ENCODE measurements at places on chromosomes 5 and 9.

- DNase-seq, result no peak
Observed at GRCh38 chr9:97564291-97565175, 63.1 kb downstream of the TMOD1 start.

DNA sequence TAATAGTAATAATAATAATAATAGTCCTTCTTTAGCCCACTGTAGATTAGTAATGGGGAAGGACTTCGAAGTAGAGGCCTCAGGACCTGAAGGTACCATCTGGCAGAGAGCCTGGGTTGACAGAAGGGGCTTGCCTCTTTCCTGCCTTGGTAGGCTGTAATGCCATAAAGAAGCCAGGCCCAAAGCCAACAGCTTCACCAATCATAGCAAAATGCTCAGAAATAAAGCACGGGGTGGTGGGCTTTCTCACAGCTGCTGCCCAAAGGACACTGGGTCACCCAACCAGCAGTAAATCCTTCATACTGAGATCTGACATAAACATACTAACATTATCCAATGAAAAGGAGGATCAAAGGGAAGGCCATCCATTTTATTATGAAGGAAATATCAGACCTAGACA lies 70.7 kb downstream of the SUSD1 start:
- DNase-seq, result no peak

GRCh38 chr9:89606624-89607311 lies 2.0 kb downstream of the GADD45G start:
- peak; percentile 60 for DNase-seq

- no peak for DNase-seq
Observed at GRCh38 chr9:126395439-126396212, 69.0 kb downstream of the MVB12B start.

DNA sequence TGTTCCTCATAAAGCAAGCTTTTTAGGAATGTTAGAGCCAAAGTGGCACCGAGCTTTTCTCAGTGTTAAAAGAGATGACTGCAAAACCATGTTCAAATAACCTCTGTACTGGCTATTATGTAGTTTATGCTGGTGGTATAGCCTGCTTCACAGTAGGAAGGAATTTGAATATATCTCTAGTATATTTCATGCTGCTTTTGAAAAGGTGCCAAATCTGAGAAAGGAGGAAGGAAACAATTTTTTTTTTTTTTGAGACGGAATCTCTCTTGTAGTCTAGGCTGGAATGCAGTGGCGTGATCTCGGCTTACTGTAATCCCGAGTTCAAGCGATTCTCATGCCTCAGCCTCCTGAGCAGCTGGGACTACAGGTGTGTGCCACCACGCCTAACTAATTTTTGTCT lies 13.5 kb downstream of the CREBRF start:
- DNase-seq, result no peak

DNA sequence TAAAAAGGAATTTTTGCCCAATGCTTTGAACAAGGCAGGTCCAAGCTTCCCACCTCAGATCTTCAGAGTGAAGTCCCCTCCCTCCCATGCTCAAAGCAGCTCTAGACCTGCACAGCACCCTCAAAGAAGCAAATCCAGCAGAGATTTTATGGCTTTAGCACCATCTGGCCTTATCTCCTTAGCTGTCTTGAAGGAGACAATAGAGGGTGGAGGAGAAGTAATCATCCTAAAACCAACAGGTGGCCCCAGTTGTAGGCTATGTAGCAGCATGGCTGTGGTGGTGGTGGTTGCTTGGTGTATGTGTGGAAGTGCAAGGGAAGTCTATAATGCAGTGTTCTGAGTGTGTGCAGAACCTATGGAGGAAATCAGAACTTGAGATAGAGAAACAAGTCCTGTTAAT lies 140.1 kb downstream of the GRIA1 start:
- DNase-seq, result no peak

- no peak for DNase-seq
Observed at GRCh38 chr5:61362796-61363368, 30.8 kb downstream of the ZSWIM6 start.

- no peak for DNase-seq
Observed at GRCh38 chr5:91127456-91128081, 255.5 kb downstream of the ARRDC3 start.

- DNase-seq, result no peak
Observed at GRCh38 chr5:96896276-96896675, 20.0 kb downstream of the ERAP2 start.

GRCh38 chr5:98464737-98465330 lies 308.6 kb upstream of the RGMB start:
- no peak for DNase-seq

GRCh38 chr5:179326122-179326927 lies 18.9 kb downstream of the ADAMTS2 start:
- DNase-seq, result no peak

DNA sequence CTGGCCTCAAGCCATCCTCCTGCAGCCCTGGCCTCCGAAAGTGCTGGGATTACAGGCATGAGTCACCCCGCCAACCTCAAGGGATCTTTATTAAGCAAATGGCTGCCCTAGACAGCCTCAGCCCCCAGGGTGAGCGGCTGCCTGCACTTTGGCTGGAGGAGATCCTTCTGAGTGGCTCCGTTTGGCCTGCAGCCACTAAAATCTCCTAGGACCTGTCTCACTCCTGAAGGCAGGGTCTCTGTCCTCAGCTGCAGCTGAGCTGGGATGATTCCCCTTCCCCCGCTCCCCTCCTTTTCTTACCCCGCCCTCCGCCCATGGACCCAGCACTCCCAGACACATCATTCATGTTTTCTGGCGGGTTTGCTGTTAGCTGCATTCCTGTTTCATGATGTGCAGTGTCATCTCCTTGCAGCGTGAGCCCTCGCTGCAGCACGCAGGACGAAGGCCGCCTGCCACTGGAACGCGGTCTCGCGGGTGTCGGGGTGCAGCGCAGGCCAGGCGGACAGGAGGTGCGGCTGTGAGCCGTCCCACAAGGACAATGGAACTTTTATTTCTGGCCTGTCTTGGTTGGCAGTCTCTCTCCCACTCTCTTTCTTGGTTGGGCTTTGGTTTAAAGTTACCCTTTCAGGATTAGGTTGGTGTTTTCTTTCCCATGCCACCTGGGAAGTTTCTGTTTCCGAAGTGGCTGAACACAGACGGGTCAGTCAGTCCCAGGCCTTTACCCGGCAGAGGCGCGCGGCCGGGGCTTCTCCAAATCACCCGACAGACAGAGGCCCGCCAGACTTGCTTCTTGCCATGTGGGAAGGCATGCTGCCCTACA lies 137.1 kb downstream of the FOXD1 start:
- DNase-seq, result peak; percentile 64

GRCh38 chr5:151406322-151406947 lies 41.0 kb upstream of the SLC36A1 start:
- DNase-seq, result no peak

DNA sequence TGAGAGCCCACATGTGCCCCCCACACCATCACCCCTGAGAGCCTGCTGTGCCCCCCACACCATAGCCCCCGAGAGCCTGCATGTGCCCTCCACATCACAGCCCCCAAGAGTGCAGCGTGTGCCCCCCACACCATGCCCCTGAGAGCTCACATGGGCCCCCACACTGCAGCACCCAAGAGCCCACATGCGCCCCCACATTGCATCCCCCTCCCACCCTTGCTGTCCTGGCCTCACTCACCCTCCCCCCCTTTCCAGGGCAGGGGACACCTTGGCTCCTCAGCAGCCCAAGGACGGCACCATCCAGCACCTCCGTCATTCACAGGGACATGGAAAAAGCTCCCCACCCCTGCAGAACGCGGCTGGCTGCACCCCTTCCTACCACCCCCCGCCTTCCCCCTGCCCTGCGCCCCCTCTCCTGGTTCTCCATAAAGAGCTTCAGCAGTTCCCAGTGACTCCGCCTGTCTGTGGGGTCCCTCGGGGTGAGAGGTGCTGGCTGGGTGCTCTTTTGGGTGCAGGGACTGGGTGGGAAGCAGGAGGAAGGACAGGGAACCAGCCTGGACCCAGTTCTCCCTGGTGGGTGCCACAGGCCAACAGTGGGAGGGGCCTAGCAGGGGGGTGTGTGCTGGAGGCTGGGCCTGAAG lies 5.0 kb downstream of the LCN1 start:
- DNase-seq, result no peak

DNA sequence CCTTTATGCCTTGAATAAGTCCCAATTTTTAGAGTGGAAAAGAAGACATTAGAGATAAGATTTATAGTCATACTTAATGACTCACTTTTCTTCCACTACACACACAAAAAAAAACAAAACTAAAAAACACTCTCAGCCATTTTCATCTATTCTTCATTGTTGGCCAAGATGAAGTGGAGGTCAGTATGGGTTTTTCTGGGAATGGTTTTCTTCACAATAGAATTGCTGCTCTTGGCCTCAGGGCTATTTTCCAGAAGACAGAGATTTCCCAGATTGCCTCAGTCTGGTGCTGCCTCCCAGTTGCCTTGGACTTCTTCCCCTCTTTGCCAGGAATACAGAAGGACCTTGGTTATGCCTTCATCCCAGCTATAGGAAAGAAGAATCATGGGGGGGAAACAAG lies 463.7 kb downstream of the TMEM232 start:
- DNase-seq, result no peak

GRCh38 chr9:78437296-78437695 lies 140.4 kb downstream of the PSAT1 start:
- no peak for DNase-seq

DNA sequence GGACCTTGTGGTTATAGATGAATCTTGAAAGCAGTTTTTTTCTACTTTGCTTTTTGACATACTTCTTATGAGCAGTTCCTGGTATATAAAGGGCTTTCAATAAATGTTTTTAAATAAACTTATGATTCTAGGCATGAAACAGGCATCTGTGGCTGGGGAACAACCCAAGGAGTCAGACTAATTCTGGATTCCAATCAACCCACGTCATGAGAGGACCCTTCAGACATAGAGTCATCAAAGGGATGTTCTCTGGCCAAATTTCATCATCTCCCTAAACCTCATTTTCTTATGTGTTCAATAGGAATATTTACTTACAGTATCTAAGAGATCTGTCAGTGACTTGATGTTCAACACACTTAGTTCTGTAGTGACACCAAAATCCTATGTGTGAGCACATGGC lies 243.8 kb upstream of the ZNF462 start:
- no peak for DNase-seq

DNA sequence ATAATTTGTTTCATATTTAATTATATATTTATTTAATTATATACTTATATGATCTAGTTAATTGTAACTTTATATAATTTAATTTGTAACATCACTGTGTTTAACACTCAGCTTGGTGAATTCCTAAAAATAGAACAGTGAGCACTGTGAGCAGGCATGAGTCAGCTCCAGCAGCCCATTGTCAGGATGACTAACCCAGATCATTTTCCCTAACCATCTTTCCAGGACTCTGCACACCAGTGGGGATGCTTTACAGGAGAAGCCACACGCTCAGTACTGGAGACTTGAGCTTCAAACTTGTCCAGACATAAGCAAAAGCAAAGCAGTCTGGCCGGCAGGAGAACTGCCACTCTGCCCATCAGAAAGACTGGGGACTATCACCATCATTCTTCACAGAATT lies 446.2 kb upstream of the TRPC7 start:
- peak; percentile 84 for DNase-seq

DNA sequence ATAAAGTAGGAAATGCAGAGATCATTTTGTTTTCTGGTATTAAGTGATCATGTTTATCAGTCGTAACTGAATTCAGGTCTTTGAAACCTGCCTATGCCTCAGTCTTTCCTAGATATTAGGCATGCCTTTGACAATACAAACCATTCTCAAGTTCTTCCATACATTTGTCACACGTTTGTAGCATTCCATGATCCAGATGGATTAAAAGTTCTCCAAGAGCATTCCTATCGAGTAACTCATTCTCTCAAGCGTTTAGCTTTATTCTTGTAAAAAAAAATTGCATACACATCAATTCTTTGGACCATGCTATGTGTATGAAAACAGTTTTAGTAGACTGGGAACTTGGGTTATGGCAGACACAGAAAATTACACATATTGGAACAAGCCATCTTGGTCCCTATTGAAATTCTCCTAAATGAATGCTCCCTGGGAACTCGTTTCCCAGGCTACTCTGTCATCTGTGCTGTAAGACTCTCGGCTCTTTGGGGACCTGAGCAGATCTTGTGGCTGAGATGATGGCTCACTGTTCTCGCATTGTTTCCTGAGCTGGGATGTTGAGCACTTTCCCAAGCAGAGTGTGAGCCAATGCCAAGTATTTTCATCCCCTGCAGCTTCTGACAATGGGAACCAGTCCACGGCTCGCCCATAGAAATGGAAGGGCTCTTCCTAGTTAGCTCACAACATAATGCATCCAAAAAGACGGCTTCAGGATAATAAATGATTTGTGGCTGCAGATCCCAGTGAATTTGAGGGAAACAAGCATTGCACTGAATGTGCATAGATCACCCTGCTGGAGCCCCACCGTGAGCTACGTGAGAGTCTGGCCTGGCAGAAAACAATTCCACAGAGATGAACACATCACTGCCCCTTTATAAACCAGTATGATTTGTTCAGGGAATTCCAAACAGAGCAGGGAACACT lies 230.2 kb downstream of the IRX1 start:
- no peak for DNase-seq

DNA sequence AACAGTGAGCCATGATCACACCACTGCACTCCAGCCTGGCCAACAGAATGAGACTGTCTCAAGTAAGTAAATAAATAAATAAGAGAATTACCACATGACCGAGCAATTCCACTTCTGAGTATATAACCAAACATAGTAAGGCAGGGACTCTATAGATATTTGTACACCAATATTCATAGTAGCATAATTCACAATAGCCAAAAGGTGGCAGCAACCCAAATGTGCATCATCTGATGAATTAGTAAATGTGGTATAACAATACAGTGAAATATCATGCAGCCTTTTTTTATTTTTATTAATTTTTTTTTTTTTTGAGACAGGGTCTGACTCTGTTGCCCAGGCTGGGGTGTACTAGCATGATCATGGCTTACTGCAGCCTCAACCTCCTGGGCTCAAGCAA lies 33.1 kb downstream of the ALDH7A1 start:
- no peak for DNase-seq

DNA sequence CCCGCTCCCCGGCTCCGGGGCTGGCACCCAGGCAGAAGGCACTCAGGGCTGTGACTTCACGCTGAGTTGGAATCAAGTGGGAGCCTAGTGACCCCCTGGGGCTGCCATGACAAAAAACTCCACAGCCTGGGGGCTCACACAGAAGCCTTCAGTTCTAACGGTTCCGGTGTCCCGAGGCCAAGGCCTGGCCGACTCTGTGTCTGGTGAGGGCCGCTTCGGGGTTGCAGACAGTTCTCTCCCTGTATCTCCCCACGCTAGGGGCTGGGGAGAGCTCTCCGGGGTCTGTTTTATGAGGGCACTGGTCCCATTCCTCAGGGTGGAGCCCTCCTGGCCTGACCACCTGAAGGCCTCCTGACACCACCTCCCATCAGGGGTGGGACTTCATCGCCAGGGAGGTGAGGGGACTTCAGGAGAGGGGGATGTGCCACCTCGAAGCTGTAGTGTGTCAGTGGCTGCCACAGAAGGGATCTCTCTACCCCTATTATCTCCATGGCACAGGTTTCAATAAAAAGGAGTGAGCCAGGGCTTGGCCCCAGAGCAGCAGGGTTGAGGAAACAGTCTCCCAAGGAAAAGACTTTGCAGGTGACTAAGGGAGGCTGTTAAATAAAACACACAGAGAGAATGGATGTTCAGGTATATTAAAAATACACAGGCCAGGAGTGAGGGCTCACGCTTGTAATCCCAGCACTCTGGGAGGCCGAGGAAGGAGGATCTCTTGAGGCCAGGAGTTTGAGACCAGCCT lies 1.5 kb upstream of the SLC6A3 start:
- no peak for DNase-seq
